ENCODE measurements at places on chromosomes 7 and 10.

DNA sequence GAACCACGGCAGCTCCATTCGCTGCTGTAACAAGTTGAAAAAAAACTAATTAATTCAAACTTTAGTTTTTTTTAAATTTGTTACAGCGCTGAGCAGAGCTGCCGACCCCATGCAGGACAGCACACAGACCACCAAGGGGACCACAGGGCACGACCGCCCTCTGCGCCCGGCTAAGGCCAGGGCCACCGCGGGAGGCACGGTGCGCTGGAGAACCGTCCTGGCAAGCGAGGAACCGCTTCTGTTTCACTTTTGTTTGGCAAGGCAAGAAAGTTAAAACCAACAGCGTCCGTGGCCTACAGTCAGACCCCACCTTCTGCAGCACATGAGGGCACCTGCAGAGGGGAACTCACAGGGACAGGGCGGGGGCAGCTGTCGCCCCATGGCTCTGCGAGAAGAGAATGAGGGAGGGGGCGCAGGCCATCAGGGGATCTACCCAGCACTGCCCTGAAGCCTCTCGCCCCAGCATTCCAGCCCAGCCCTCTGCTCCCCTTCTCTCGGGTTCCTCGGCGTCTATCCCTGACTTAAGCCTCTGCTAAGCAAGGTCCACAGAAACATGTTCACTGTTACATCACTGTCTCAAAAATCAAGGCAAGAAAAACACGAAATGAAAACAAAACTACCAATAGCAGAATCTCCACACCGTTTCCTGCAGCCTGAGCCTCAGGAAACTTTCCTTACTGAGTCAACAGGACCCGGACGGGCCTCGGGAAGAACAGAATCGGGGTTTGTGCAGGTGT is 204.4 kb downstream of the DIP2C start:
- peak; percentile 40 for DNase-seq

DNA sequence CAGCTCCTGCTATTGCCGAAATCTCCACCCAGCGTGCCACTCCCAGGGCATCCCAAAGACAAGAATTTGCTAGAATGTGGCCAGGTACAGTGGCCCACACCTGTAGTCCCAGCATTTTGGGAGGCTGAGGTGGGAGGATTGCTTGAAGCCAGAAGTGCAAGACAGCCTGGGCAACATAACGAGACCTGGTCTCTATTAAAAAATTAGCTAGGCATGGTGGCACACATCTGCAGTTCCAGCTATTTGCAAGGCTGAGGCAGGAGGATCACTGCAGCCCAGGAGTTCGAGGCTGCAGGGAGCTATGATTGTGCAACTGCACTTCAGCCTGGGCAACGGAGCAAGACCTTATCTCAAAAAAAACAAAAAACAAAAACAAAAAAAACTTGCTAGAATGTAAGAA is 73.3 kb upstream of the LYZL2 start:
- DNase-seq: no peak

DNA sequence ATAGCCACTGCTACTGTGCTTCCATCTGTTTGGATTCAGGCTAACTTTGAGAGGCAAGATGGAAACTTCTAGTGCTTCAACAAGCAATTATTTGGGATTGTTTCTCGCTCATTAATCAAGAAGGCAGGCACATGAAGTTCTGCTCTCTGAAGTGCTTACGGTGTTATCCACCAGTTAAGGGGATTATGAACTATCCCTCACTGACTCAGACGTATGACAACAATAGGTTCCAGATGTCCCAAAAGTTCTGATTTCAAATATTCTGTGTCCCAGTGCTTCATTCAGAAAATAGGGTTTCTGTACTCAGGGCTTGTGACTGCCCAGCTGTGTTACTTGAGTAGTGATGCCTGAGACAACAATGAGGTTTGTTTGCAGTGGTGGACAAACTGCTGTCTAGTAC is 81.0 kb downstream of the HACD1 start:
- DNase-seq: no peak

DNA sequence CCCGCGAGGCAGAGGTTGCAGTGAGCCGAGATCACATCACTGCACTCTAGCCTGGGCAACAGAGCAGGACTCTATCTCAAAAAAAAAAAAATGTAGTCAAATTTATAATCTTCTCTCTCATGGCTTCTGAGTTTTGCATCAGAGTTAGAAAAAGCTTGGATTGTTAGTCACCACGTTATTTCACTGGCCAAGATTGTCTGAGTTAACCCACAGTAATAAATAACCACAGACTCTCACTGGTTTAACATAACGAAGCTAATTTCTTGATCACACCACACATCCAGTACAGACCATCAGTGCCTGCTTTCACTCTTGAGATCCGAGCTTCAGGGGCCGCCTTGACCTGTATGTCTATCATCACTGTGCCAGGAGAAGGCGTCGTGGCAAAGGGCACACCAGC is 116.8 kb upstream of the JCAD start:
- DNase-seq: no peak

GRCh38 chr10:17733620-17734019 is 18.4 kb upstream of the TMEM236 start:
- DNase-seq: no peak

DNA sequence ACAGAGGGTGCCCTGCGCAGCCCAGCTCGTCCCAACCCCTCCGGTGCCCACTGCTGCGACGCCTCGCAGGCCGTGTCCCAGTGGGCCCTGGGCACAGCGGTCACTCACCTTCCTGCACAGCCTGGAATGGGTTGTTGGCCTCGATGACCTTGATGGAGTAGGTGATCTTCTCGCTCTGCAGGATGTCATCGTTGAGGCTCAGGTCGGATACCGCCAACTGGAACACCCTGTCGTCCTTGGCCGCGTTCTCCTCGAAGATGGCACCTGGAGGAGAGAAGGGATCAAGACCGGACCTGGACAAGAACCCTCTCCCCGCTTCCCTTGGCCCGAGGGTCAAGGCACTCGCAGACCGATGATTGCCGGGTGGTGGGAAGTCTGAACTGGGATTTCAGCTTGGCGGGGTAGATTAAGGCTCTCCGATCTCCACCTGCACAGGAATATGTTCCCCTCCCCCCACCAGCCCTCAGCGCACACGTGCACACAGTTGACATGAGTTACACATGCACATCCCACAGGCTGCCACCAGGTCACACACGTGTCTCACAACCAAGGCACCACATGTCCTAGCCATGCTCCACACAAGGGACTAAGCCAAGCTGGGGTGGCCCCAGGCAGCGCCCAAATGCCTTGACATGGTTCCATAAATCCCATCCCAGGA is 2.6 kb downstream of the GRID1 start:
- DNase-seq: no peak

DNA sequence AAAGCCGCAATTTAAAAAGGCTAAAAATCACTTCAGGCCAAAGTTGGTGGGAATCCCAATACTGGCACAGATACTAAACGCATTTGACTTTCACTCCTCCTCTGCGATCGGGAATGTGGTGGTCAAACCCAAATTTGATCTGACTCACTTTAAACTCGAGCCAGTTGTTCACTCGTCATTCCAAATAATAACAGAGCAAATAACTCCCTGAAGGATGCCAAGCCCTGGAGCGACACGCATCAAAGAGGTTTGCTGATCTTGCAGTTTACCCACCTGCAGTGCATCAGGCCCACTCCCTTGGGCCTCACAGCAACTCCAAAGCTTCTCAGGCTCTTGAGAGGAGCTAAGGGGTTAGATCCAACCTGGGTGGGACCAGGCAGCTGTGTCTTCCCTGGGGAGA is 12.2 kb downstream of the PTN start:
- no peak for DNase-seq

DNA sequence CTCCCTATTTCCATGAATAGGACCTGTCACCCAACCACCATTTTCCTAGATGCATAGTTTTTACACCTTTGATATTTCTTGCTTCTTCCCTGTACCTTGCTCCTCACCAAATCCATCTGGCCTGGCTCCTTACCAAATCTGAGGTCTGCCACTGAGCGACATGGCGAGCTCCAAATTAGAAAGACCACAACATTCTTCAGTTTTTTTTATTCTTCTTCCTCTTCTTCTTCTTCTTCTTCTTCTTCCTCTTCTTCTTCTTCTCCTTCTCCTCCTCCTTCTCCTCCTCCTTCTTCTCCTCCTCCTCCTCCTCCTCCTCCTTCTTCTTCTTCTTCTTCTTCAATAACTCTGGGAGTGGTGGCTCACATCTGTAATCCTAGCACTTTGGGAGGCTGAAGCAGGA is 7.1 kb downstream of the CPED1 start:
- no peak for DNase-seq

DNA sequence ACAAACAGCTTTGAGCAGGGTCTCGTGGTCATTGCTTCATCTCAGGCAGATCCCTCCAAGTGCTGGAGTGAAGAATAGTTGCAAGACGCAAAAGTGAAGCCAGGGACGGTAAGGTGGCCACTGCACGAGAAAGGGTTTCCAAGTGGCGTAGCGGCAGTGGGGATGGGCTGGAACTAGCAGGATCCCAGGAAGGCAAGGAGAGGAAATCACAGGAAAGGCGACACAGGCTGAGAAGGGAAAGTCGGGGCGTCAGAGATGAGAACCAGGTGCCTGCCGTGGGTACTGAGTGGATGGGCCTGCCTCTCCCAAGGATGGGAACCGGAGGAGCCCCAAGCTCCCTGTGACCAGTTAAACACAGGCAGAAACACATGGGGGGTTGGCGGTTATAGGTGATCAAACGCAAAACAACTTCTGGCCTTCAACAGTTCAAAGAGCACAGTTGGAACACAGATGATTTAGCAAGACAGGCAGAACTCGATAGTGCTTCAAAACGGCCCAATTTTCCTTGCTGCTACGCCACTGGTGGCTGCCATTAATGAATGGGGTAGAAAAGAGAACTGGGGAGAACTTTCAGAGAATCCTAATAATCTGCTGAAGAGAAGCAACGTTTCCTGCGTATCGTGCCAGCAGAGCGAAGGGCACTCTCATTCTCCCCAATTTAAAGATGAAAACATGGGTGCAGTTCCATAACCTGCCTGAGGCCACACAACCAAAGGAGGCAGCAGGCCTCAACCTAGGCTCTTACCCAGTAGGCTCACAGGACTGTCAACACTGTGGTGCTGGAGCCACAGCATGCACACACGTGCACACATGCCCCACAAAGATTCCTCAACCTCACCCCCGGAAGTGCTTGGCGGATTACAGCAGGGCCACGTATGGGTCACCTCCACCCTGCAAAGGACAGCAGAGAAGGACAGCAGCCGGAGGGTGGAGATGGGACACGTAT is 61.9 kb downstream of the MAD1L1 start:
- DNase-seq: no peak

DNA sequence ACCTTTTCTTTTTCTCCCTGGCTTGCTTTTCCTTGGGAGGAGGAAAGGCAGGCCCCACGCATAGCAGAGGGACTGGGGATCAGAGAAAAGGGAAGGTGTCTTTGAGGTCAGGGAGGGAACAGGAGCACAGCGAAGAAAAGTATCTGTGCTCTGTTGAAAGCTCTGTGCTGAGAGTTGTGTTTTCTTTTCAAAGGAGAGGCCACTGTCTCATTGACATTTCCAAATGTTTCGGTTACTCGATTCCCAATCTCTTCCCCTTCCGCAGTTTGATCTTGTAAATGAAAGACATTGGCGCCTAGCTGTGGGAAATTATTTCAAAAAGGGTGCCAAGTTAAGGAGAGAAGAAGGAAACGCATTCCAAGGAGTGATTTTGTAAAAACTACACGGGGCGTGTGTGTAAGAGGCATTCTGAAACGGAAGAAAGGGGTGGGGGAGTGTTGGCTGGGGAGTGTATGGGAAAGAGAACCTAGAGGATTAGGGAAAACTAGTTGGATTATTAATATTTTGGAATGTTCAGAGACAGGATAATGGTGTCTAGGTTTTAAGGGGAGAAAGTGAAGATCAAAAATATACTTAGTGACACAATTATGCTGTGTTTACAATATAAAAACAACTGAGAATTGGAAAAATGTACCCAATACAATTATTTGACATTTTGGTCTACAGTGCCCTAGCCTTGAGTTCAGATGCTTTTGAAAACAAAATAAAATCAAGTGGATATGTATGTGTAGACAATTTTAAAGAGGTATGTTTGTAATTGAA is 708 bp downstream of the KLHDC10 start:
- DNase-seq: no peak

GRCh38 chr10:131832056-131832685 is 68.6 kb upstream of the PPP2R2D start:
- no peak for DNase-seq

DNA sequence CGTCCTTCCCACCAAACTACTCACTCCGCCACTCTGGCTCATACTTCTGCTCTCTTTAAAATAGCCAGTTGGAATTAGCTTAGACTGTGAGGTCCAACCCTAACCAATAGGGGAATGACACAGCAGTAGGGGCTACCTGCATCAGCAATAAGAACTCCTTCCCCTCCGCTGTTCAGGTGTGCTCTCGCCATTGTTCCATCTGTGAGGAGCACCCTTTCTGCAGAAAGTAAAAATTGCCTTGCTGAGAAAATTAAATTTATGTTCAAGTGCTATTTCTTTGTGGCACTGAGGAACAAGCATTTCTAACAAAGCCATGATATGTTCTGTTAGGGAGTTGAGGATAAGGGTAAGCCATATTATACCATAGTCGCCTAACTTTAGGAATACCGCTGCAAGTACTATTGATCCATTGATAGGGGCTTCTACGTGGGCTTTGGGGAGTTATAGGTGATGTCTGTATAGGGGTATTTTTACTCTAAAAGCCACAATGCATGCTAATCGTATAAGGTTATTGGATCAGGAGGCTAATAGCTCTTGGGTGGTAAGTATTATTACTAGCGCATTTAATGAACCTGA is 1269.5 kb downstream of the TYW1 start:
- no peak for DNase-seq

GRCh38 chr10:34024693-34025425 is 690.4 kb upstream of the NRP1 start:
- no peak for DNase-seq

DNA sequence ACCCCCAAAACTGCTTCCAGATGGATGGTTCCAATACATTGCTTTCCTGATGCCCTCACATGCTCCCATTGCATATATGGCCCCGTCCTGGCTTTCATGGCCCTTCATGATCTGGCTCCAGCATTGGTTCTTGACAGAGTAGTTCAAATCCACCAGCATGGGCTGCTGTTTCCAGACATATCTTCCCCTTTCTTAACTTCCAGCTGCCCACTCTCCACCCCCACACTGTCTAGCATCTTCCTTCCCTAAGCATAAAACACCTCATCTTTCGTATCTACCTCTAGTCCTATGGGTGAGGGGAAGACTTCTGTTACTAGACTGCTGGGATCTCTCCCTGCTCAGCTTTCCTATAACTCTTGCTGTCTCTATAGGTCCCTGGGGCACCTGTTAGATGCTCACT is 13.2 kb upstream of the GOLGA7B start:
- no peak for DNase-seq

- DNase-seq: no peak
These were observed 82.9 kb downstream of the CFTR start for GRCh38 chr7:117562759-117563158.

GRCh38 chr10:132690401-132690800 is 95.5 kb downstream of the NKX6-2 start:
- no peak for DNase-seq

GRCh38 chr7:133783276-133783675 is 343.9 kb upstream of the LRGUK start:
- no peak for DNase-seq

GRCh38 chr10:84140036-84140379 is 699 bp downstream of the GHITM start:
- DNase-seq: no peak

DNA sequence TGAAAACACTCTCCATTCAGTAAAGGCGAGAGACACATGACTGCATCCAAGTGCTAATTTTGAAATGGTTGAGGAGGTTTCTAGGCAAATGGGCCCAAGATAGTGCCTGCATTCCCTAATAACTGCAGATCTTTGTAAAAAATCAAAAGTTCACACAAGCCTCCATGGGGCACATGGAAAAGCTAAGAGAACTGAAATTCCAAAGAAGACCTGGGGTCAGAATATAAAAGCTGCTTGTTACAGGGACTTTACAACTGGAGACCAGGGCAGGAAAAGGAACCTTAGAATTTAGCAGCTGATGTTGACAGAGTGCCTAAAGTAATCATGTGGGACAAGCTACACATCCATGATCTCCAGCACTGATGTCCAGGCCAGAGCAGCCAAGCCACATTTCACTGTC is 10.0 kb upstream of the ABI1 start:
- no peak for DNase-seq

Data from activated T-cell treated with anti-CD3 and anti-CD28 coated beads, Interleukin-2, amount 50 U/mL, for 1 hour (primary cell).